G401 (cell line): ENCODE measurements at places on chromosomes 4 and X.

GRCh38 chrX:56729152-56729850, at the start of gene NBDY:
Gene NBDY (plus strand): TSS chrX:56729243. CDS start chrX:56729354, 111 bp downstream.
- peak; percentile 79 for DNase-seq

- DNase-seq, result no peak
Observed at GRCh38 chr4:114015444-114015899, 36.0 kb upstream of the ARSJ start.

- no peak for DNase-seq
Observed at GRCh38 chr4:1572521-1572920, 111.6 kb downstream of the FAM53A start.

GRCh38 chr4:112038861-112039260, 106.4 kb upstream of the FAM241A start:
- no peak for DNase-seq

DNA sequence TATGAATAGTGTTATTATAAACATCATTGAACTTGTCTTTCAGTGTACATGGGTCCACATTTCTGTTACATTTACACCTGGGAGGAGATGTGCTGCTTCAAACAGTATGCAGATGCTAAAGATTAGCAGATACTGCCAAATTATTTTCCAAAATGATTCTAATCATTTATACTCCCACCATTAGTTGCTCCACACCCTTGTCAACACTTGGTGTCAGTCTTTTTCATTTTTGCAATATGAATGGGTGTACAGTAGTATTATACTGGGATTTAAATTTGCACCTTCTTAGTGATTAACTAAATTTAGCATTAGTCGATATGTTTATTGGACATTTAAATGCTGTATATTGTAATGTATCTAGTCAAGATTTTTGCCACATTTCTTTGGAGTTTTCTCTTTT, 131.6 kb upstream of the GRID2 start:
- DNase-seq, result peak; percentile 34

GRCh38 chr4:15717086-15717485, 14.2 kb downstream of the BST1 start:
- no peak for DNase-seq

DNA sequence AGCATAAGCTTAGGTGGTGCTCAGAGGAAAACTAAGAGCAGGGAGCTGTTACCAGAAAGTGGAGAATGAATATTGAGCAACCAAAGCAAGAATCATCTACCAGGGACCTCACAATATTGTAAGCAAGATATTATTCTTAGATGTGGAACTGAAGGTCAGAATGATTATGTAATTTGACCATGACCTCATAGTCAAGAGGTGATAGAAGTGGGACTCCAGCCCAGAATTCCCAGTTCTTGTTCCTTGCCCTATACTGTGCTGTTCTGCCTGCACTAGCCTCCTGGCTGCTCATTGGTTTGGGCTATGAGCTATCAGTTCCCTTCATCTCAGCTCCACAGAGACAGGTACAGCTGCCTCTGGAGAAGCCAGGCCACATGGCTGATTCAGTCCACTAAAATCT, 229.4 kb downstream of the LDB2 start:
- DNase-seq, result no peak

GRCh38 chrX:15438332-15438731, 54.1 kb upstream of the VEGFD start:
- DNase-seq, result no peak

DNA sequence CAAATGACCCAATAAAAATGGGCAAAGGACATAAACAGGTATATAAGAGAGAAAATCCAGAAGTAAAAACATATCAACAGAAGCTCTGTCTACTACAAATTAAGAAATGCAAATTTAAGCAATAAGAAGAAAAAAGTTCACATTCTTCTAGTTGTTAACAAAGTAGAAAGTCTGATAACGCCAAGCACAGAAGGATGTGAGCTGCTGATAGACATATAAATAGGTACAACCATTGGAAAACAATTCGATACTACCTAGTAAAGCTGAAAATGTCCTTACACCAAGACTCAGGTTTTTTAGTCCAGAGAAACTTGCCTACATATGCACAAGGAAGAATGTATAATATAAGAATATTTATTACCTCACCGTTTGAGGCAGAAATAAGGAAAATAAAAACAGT, 35.8 kb upstream of the SLAIN2 start:
- DNase-seq, result no peak

GRCh38 chr4:7422151-7422897, 12.4 kb downstream of the PSAPL1 start:
- no peak for DNase-seq

DNA sequence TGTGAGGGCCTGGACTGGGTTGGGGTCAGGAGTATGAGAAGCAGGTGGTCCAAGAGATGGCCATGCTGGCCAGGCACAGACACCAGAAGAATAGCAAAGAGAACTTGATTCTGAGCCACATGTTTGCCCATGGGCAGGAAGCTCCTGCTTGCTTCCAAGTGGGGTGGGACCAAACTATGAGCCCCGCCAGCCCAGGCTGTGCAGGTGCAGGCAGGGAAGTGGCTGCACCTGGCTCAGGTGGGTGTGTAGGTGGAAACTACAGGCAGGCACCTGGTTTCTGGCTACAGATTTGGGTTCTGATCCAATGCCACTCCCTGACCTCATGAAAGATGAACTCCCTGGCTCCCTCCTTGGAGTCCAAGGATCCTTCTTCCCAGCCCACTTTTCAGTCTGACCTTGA, 207.9 kb upstream of the KLF3 start:
- DNase-seq, result no peak

- DNase-seq, result no peak
Observed at GRCh38 chr4:153535772-153536513, 69.8 kb downstream of the TMEM131L start.

GRCh38 chr4:139954512-139954911, 199.5 kb downstream of the MAML3 start:
- DNase-seq, result no peak

- no peak for DNase-seq
Observed at GRCh38 chr4:53436251-53436650, 58.8 kb downstream of the FIP1L1 start.

- DNase-seq, result no peak
Observed at GRCh38 chr4:88012647-88013046, 5.2 kb downstream of the PKD2 start.

GRCh38 chrX:102712981-102713625, 855 bp downstream of the GPRASP2 start:
- DNase-seq, result peak; percentile 83

DNA sequence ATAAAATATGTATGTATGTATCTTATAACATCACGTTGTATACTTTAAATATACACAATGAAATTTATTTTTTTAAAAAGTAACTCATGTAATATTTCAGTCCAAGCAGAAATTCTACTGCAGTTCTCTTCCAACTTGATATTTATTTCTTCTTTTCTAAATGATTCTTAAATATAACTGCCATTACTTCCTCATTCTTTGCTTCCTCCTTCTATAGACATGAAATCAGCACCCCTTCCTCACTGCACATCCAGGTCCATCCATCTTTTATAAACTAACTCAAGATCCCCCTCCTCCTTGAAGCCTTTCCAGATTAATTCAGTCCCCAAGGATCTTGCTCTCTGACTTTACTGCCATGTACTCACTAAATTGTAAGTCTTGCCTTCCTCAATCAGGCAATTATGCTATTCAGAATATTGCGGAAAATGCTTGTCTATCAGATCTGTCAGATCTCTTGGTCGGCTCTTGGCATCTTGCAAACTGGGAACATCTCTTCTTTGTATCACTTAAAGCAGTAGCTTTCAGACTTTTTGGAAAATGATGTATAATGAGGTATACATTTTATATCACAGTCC, 3.7 kb downstream of the GPRIN3 start:
- DNase-seq, result peak; percentile 51

DNA sequence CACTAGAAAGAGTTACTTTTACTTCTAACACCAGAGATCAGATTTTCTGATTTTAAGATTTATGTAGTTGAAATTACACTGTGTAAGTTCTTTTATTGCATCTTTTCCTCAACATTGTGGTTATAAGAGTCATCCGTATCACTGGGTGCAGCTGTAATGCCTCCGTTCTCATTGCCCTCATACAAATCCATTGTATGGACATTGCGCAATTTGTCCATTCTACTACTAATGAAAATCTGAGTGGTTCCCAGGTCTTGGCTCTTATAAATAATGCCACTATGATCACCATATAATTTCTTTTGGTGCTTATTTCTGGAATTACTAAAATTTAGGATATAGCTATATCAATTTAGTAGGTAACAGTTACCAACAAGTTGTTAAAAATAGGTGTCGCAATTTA, 614.0 kb upstream of the GALNT7 start:
- DNase-seq, result no peak

DNA sequence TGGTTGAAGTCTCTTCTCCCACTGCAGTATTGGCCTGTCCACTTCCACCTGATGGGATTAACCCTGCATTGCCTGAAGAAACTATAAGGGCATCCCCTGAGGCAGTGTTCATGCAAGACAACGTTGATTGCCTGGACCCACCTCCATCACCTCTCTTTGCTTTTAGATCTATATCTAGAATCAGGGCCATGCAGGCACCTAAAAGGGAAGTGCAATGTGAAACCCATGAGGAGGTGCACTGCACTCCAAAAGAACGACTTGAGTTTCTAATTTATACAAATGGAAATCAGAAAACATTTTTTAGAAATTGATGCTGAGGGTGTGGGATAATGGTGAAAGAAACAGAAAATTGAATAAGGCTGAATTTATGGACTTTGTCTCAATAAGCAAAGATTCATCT, 694.4 kb downstream of the TRAM1L1 start:
- no peak for DNase-seq

GRCh38 chr4:174358410-174358809, 74.7 kb downstream of the CEP44 start:
- DNase-seq, result no peak

- DNase-seq, result peak; percentile 59
Observed at GRCh38 chr4:139229534-139230039, 50.4 kb downstream of the MGARP start.

DNA sequence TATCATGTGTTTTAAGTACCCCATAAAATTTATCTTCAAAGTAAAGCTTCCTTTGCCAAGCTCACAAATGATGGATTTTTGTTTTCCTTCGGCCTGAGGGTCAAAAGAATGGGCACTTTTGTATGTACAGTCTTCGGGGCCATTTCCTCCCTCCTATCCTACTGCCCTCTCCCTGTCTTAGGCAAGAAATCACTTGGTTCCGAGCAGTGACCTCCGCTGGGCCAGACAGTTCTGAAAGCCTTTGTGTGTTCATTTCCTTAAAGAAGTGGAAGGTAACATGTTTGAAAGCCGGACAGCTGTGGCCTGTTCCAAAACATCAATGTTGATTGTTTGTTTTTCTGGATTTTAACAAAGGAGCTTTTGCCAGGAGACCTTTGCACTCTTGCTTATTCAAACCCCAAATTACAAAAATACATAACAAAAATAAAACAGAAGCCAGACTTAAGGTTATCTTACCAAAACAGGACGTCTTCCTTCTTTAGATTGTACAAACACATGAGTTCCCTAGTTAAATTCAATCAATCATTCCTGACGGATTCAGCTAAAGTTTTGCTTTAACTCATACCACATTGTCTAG, 110.6 kb upstream of the LIMCH1 start:
- DNase-seq, result no peak

DNA sequence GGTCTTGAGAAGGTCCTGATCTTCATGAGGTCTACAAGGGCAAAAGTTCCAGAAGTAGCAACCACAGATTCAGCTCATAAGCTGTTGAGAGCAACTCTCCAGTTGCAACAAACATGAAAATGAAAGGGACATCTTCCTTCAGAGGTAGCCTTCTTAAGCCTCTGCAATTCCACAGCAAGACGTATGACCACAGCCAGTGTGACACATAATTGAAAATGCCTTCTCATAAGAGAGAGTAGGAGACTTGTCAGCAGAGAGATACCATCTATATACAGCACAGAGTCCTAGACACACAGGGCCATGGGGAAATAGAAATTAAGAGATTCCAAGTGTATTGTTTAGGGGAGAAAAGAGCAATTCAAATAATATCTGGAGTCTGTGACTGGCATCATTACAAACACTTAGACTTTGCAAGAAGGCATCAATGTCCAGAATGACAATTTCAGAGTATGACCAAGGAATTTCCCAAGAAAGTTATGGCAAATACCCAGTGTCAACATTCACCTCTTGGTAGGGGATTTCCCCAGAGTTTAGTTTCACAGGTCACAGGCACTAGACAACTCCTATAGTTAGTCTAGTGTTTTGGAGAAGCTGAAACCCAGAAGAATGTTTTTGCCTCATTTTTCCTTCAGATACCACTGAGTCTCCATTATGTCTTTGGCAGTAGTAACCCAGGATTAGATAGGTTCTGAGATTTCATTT, 340.3 kb downstream of the ZNF674 start:
- no peak for DNase-seq

DNA sequence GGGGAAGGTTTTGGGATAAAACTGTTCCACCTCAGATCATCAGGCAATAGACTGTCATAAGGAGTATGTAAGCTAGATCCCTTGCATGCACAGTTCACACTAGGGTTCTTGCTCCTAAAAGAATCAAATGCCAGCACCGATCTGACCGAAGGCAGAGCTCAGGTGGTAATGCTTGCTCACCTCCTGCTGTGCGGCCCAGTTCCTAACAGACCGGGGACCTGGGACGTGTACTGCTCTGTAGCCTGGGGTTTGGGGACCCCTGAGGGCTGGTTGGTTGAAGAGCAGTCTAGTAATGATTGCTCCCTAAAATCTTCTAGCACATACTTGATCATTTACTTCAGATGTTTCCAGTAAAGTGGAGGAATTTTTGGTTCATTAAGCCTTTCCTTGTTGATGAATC, 173.1 kb upstream of the SLIT2 start:
- no peak for DNase-seq

DNA sequence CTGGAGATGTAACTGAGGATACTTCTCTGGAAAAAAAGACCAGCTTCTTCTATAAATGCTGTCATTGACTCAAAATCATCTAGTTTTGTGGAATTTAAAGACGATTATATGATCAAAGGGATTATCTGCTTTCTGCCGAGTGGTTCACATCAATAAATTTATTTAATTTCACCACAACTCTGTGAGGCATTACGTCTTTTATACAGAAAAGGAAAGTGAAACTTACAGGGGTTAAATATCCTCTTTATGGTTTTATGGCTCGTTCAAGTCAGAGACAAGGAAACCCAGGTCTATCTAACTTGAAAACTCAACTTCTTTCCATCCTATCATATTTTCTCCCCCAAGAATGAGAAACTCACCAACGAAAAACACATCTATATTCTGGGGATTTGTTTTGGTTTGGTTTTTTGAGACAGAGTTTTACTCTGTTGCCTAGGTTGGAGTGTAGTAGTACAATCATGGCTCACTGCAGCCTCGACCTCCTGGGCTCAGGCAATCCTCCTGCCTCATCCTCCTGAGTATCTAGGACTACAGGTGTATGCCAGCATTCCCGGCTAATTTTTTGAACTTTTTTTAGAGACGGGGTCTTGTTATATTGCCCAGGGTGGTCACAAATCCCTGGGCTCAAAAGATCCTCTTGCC, 377.9 kb upstream of the EMCN start:
- no peak for DNase-seq
